AG04449 (cell line): ENCODE measurements at places on chromosomes 6 and 20.

- peak; percentile 73 for DNase-seq
Observed at GRCh38 chr6:5208471-5208971, 52.2 kb downstream of the LYRM4 start.

GRCh38 chr6:42610416-42610815, 46.6 kb downstream of the UBR2 start:
- DNase-seq: no peak

DNA sequence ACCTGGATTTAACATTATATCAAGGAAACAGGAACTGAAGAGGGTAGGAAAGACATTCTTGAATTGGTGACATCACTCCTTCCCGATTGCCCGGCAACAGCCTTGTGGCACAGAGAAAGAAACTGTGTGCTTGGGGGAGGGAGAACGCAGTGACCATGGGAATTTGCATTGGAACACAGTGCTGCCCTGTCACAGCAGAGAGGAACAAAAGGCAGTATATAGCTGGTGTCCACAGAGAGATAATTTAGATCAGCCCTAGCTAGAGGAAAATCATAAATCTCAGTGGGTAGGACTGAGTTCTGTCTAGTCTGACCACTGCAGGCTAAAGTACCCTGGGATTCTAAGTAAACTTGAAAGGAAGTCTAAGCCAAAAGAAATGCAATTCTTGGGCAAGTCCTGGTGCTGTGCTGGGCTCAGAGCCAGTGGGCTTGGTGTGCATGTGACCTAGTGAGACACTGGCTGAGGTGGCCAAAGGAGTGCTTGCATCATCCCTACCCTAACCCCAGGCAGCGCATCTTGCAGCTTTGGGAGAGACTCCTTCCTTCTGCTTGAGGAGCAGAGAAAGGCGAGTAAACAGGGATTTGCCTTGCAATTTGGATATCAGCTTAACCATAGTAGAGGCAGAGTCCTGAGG, 697.6 kb downstream of the HACE1 start:
- DNase-seq: peak; percentile 5

DNA sequence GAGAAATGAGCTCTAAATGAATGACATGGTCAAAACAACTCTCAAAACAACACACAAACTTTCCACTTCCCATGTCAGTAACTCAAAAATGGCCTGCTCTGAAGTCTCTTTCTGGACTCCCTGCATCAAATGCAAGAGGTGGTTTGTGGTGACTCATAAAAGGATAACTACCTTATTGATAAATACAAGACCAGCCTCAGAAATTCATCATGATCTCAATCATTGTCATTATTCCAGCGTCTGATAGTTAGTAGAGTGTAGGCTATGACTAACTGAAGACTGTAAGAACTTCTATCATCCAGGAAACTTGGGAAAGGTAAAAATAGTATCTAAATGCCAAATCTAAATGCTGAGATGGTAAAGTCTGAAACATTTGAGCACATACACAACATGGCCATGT, 369.4 kb downstream of the BMP2 start:
- no peak for DNase-seq

- peak; percentile 14 for DNase-seq
Observed at GRCh38 chr6:20978151-20978614, 443.9 kb downstream of the CDKAL1 start.

DNA sequence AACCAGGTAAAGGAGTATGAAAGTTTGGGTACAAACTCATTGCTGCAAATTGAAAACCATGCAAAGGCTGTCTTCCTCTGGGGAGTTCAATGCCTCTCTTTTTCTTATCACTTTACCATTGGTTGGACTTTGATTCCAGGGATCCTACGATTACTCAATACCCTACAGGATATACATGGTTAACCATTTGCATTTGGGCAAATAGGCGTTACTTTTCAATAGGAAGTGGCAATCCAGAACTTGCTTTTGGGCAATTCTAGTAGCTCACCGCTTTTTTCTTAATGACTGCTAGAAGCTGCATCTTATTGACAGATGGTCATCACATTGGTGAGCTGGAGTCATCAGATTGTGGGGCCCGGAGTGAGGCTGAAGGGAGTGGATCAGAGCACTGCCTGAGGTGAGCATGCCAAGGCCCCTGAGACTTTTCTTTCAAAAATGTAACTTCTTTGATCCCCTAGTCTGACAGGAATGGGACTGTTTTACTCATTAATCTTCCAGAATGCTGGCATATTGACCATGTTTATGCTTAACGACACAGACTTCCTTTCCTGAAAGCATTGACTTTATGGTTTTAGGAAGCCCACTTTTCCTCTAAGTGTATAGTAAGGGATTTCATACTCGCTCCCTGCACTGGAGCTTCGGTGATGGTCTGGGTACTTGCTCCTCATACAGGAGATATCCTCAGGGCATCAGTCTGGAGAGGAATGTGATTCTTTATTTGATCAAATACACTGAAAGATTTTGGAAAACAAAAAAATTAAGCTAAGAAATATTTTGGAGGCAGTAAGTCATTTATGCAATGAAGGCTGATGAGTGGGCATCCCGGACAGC, at the start of gene CCR6:
TSS of gene CCR6 (plus strand) at position 270 of the 831 bp plus-strand sequence. CDS start 13,039 bp downstream, outside the sequence.
- no peak for DNase-seq

GRCh38 chr6:168120390-168121302, 41.6 kb upstream of the FRMD1 start:
- DNase-seq: no peak

DNA sequence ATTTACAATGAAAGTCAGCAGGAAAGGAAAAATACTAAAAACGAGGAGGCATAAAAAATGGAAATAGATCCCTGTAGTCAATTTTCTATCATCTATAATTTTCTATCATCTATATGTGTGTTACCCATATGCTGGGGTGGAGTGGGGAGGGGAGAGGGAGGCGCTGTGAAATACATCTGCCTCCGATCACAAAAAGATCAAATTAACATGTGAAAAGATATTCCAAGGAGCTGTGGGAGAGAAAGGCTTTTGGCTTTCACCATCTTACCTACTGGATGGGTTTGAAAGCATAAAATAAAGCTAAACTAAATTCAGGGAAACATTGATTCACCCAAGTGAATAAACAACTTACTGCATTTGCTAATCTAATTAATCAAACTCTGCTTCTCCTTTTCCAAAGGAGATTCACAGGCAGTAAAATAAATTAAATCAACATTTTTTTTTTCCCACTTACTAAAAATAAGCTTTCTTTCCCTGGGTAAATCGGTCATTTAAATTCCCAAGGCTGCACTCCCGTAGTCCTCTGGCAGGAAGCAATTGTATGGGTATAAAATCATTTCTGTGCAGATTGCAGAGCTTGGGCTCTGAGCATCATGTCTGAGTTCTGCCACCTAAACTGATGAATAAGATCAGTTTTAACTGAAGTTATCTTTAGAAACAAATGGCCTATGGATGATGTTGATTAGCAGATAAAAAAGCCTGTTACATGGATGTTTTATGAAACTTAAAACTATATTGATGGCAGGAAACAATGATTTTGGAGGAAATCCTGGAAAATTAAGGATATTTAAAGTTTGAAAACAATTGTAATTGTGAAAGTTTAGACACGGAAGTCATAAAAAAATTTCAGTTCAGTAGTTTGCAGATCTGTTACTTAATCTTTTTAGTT, 147.9 kb downstream of the SOX4 start:
- no peak for DNase-seq

DNA sequence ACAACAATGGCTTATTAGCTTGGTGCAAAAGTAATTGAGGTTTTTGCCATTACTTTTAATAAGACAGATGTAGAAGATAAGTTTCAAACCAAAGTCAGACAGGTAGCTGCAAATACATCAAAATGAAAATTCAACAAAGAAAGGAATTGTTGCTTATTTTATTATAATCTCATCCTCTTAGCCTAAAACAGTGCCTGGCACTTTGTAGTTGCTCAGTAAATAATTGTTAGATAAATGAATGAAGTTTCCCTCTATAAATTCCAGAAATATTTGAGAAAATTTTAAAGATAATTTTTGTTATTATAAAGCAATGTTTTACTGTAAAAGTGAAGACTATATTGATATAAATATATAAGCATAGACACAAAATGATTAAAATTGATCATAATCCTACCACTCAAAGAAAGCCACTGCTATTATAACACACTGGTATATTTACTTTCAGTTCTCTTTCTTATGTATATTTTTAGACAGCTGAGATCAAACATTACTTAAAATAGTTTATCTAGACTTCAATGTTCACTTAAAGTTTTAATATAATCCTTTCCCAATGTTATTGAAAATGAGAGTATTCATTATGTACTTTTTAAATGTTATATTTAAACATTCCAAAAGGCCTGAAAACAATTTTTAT, 42.5 kb downstream of the SESN1 start:
- DNase-seq: no peak

GRCh38 chr6:134288538-134289203, 29.2 kb downstream of the SGK1 start:
- peak; percentile 95 for DNase-seq

DNA sequence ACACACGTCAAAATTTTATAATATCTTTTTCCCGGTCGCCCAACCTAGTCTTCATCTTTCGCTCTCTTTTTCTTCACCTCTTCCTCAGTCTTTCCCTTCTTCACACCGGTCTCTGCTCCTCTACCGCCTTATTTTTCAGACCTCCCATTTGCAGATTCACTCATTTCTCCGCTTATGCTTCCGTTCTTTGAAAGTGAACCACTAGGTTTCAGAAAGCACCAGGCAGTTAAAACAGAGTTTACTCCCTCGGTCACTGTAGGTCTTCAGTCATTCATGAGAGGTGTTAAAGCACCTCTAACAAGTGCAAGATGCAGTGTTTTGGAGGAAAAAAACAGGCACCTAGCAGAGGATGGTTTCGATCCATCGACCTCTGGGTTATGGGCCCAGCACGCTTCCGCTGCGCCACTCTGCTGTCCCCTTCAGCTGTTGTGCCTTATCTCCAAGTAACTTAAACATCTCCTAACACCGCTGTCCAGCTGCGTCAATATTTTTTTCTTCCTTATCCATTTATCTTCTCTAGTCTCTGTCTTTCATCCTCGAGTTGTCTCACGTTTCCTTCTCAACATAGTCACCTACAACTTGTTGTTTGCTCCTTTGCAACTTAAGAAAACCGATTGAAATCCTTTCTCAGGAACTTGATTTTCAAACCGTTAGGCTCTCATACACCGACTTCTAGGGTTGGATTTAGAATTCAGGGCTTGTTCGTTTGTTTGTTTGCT, 119.7 kb upstream of the ZNF184 start:
- peak; percentile 81 for DNase-seq

DNA sequence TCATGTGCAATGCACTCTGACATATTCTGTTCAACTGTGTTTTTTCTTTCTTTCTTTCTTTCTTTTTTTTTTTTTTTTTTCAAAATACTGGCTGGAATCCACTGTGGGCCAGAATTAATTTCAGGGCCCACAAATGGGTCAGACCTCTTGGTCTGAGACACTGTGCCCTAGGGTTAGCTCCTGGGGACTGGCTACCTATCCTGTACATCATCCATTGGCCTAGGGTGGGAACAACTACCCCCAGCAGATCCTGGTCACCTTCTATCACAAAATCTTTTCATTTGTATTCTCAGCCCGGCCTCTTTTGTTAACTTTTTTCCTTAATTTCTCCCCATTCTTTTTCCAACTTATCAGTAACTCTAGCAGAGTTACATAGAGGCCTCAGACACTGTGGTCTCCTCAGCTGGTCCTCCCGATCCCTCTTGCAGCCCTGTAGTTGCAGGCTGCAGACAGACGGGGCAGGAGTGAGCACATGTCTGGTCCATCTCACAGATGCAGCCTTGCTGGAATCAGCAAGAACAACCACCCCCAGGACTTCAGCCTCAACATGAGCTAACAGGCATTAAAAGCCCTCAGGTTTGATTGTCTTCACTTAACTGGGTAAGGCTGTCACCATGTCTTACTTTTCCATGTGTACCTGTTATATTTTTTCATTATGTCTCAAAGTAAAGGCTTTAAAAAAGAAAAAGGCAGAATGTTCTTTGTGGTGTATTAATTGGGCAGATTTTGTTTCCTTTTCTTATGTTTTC, 41.3 kb downstream of the TXLNB start:
- no peak for DNase-seq

GRCh38 chr20:63664861-63665594, 6.9 kb downstream of the RTEL1 start:
- DNase-seq: no peak

DNA sequence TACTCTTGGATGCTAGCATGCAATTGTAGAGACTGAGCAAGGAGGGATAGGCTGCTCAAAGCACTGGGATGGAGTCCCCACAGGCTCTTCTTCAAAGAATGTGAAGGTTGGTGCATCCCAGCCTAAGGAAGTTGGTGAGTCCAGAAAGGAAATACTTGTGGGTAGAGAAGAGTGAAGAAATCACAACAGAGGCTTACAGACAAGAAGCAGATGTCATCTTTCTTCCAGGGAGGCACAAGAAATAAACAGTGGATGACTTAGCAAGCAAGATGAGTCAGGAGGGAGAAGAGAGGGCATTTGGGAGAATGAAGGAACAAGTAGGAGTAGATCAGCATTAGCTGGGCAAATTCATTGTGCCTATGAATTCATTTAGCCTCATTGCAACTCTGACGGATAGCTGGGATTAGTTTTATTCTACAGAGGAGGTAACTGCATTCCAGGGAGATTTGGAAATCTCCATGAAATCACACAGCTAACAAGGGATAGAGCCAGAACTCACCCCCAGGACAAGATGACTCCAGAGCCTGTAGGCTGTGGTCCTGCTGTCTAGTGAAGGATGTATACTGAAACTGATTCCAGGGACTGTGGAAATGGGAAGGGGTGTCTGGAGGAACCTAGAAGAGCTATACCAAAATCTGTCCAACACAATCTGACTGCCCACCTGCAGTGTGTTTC, 125.8 kb upstream of the SPTLC3 start:
- peak; percentile 29 for DNase-seq

GRCh38 chr6:122779667-122780066, at the start of gene FABP7:
TSS of gene FABP7 (plus strand) at chr6:122779716. CDS start at chr6:122779795, 79 bp downstream.
- no peak for DNase-seq

GRCh38 chr6:116106146-116106545, 5.5 kb downstream of the NT5DC1 start:
- no peak for DNase-seq

DNA sequence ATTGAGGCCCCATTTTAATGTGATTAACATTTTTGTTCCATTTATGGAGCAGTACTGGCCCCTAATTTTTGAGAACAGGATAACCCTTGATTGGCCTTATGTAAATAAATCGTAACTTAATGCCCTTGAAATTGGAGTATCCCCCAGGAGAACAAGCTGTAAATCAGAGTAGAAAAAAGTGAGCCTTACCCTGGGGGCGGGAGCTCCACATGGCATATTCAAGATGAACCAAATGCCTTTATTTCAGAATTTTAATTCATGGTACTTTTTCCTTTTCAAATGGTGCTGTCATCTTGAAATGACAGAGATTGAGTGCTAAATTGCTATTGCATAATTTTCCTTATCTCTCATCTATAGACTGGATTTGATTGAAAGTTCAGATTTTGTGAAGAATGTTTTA, 809.5 kb upstream of the FLRT3 start:
- DNase-seq: no peak

- DNase-seq: no peak
Observed at GRCh38 chr20:41040855-41041254, 12.2 kb downstream of the TOP1 start.
